A172 (cell line): ENCODE measurements at places on chromosomes 6 and 20. TPM values are rescaled to one million over a fixed set of nuclear protein-coding genes. Genes with fewer than 3 reads are reported as not detected.

Gene SLC13A3
- not detected in 2 replicates for total RNA-seq

Gene OR2B6
- not detected in 2 replicates for total RNA-seq

Gene METTL24
- total RNA-seq: not detected in 2 replicates

Gene SEC23B
- 97.0 and 100 TPM in 2 replicates for total RNA-seq

Gene GPR63
- total RNA-seq: 0.07 TPM in 1 of 2 replicates, not detected in the other

Gene SLC22A16
- total RNA-seq: not detected in 2 replicates

Gene SLC22A7
- total RNA-seq: not detected in 2 replicates

Gene PACRG
- total RNA-seq: not detected in 2 replicates

Gene PCK1
- not detected in 2 replicates for total RNA-seq

Gene CTAGE9
- total RNA-seq: not detected in 2 replicates

Gene PLCB4
- 22.7 and 26.8 TPM in 2 replicates for total RNA-seq

Gene TMEM244
- not detected in 2 replicates for total RNA-seq

Gene CST3
- total RNA-seq: 209 and 225 TPM in 2 replicates

Gene SH3BGRL2
- 1.2 and 2.3 TPM in 2 replicates for total RNA-seq

Gene CABLES2
- total RNA-seq: 10.4 and 12.9 TPM in 2 replicates

Gene CRISP2
- total RNA-seq: not detected in 2 replicates

Gene NSFL1C
- total RNA-seq: 66.3 and 81.6 TPM in 2 replicates

Gene HLA-DPB1
- total RNA-seq: 0.10 TPM in 1 of 2 replicates, not detected in the other

Gene TCP11
- not detected in 2 replicates for total RNA-seq

Gene XKR7
- total RNA-seq: not detected in 2 replicates

Gene SLC32A1
- total RNA-seq: not detected in 2 replicates

Gene PGC
- not detected in 2 replicates for total RNA-seq

Gene CD40
- total RNA-seq: not detected in 2 replicates

Gene CAGE1
- total RNA-seq: not detected in 2 replicates

Gene SLC17A1
- total RNA-seq: not detected in 2 replicates

Gene GPLD1
- total RNA-seq: 0.36 and 0.55 TPM in 2 replicates

Gene SAMD3
- total RNA-seq: 0.07 and 0.28 TPM in 2 replicates

Gene CCN2
- 42.1 and 42.6 TPM in 2 replicates for total RNA-seq

Gene BPI
- total RNA-seq: not detected in 2 replicates
